ENCODE measurements at places on chromosomes 11 and 22.

GRCh38 chr11:17972987-17973386, 39.9 kb downstream of the SERGEF start:
- peak; percentile 92 for DNase-seq

- DNase-seq: no peak
Observed at GRCh38 chr11:8036986-8037385, 44.0 kb upstream of the TUB start.

- DNase-seq: no peak
Observed at GRCh38 chr11:27963370-27963769, 144.6 kb downstream of the KIF18A start.

- peak; percentile 6 for DNase-seq
Observed at GRCh38 chr11:16356057-16356760, at the start of gene SOX6. Gene SOX6, minus strand, starts transcription at chr11:16356546. Its CDS starts 15,298 bp downstream, at chr11:16341248.

GRCh38 chr22:37492428-37493344, 6.5 kb upstream of the MFNG start:
- peak; percentile 60 for DNase-seq

DNA sequence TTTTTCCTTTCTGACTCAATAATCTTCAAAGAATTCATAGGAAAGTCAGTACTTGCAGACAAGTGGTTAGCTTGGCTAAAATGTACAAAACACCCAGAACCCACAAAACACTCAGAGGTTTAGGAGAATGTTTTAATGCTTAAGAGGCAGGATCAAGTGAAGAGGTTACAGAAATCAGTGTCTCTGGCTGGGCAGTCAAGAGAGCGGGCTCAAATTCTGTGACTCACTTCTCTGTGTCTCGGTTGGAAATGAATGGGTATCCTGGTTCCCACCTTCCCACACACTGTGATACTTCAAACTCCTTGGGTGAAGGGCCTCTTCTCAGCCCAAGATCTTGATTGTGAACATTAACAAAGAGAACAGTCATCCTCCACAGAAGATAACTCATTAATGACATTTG, 3.8 kb downstream of the MPEG1 start:
- no peak for DNase-seq

DNA sequence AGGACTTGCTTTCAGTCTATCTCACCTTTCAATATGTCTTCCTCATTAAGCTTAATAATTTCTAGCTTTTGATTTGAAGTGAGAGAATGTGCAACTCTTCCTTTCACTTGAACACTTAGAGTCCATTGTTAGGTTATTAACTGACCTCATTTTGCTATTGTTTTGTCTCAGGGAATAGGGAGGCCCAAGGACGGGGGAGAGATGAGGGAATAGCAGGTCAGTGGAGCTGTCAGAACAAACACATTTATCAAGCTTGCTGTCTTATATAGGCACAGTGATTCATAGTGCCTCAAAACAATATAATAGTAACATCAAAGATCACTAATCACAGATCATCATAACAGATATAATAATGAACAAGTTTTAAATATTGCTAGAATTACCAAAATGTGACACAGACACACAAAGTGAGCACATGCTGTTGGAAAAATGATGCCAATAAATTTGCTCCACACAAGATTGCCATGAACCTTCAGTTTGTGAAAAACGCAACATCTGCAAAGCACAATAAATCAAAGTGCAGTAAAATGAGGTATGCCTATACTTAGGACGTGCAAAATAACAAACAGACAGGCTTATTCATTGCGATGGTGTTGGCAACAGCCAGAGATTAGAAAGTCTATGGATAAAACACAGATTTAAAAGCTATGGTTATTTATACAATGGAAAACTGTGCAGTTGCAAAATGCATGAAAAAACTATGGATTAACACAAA, 106.3 kb upstream of the TEAD1 start:
- peak; percentile 40 for DNase-seq

- no peak for DNase-seq
Observed at GRCh38 chr11:106854429-106854828, 163.8 kb downstream of the GUCY1A2 start.

DNA sequence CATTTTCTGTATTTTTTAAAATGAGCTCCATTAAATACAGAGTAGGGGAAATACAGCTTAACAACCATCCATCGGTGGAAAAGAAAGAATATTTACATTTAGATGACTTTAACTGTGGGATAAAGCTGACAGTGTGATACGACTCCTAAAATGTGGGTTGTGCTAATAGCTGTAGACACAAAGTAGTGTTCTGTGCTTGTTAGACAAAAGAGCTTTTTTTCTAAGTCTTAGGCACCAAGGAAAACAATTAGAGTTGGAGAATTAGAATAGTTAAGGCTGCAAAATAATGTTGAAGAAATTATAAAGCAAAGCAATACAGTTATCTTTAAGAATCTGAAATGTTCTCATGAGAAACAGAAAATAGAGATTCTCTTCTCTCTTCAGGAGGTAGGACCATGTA, 307.7 kb upstream of the KIRREL3 start:
- no peak for DNase-seq

- DNase-seq: no peak
Observed at GRCh38 chr11:132030896-132031295, 660.5 kb downstream of the NTM start.

Data from AG10803 (cell line).